DMS79 treated with DMSO at 0.1 percent for 48 hours (cell line): ENCODE measurements at places on chromosomes 11 and 22.

- no peak for DNase-seq
These were observed 2164.8 kb downstream of the LRRC4C start for GRCh38 chr11:39294648-39295047.

- DNase-seq: no peak
These were observed 8.5 kb upstream of the CYTH4 start for GRCh38 chr22:37273846-37274225.

DNA sequence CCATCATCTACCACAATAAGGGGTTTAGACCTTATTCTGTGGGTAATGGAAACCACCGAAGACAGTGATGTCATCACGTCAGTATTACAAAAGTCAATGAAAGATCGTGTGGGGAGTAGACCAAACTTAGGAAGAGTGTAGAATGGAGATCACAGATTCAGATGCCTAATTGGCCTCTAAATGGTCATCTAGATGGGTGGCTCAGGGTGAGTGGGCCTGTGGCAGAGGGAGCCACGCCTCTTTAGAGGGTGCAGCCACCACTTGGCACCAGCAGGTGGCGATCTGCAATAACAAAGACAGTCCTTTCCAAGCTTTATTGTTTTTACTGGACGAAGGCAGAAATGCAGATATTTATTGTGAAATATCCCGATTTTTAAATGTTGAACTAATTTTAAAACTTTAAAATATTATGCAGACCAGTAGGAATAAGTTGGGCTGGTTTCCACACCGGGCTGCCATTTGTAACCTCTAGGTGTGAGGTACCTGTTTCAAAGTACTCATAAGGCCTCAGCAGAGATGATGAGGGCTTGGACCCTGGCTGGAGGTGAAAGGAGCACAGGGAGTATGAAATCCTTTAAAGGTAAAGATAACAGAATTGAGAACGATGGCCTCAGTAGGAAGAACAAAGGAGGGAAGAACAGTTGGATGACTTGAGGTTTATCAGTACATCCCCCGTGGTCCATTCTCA is 222.0 kb downstream of the DBX1 start:
- no peak for DNase-seq

GRCh38 chr11:6620636-6621035 is 1.4 kb upstream of the TPP1 start:
- DNase-seq: no peak

- DNase-seq: no peak
These were observed 24.8 kb downstream of the NARS2 start for GRCh38 chr11:78549624-78550409.

- peak; percentile 15 for DNase-seq
These were observed 821 bp downstream of the CELF1 start for GRCh38 chr11:47552056-47552565.

DNA sequence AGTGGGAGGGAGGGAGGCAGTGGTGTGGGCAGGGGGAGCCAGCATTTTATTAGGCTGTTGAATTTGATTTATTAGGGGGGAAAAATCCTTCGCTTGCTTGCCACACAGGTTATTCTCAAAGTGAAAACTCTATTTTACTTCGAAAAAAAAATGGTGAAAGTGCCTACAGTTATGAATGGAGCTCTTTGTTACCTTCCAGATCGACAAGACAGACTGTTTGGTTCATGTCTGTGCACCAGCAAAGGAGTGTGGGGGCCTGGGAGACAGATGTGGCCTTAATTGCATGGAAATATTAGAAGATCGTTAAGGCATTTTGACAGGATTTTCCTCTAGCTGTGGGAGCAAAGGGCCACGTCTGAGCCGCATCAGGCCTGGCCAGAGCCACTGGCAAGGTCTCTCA is 45.7 kb downstream of the FLI1 start:
- DNase-seq: no peak

- DNase-seq: no peak
These were observed 902.4 kb upstream of the CCDC90B start for GRCh38 chr11:84188521-84188920.

- peak; percentile 20 for DNase-seq
These were observed at the start of gene HMOX1 for GRCh38 chr22:35380537-35381423. Gene HMOX1, plus strand, starts transcription at chr22:35381096. Its CDS starts 78 bp downstream, at chr22:35381174.

DNA sequence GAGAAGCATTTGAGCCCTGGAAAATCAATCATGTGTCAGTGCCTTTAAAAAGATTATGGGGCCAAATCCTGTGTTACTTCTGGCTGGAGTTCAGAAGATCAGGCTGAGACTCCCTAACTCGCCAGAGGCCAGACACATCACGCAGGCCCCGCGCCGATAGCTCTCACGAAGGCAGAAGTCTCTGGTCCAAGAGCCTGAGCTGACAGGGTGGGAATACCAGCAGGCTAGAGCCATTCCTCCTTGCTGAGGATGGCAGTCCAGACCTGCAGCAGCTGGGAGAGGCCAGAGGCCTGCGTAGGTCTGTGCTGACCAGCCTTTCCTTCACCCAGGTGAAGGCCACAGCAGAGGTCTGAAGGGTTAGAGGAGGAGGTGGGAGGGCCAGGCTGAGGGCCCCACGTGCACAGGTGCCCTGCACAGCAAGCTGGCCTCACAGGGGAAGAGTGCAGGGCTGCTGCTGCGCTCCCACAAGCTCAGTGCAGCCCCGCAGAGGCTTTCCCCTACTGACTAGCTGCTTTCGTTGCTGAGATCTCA is 52.9 kb downstream of the ST14 start:
- DNase-seq: no peak
